ENCODE measurements at places on chromosomes 1 and 21.

GRCh38 chr1:54596756-54597155 is 26.6 kb downstream of the FAM151A start:
- no peak for DNase-seq

DNA sequence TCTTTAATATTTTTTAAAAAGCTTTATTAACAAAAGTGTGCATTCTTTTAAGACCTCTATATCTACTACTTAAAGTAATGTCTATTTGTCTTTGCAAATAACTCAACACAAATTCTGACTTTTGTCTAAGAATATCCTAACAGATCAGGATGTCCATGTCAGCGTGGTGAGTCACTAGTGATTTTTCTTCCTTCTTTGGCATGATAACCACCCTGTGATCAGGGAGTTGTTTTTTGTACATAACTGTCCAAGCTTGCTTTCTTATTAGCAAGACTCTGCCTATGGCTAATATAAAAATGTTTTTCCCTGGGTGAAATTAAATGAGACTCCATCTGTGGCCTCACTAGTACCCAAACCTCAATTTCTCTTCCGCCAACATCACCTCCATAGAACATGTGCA is 688.9 kb upstream of the ADGRL2 start:
- no peak for DNase-seq

DNA sequence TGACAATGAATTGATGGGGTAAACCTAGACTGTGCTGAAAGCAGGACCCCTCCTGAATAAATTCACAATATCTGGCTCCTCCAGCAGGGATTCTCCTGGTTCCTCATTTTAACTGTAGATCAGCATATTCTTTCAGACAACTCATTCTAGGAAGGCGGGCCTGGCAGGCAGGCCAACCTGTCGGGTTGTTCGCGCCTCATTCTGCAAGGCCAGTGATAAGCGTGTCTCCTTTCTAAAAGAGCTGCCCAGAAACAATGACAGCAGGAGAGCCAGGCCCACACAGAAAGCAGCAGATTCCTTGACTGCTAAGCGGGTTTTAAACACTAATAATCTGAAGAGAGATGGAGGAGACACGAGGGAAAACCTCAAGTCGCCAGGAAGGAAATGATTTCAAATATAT is 70.0 kb downstream of the NTPCR start:
- no peak for DNase-seq

DNA sequence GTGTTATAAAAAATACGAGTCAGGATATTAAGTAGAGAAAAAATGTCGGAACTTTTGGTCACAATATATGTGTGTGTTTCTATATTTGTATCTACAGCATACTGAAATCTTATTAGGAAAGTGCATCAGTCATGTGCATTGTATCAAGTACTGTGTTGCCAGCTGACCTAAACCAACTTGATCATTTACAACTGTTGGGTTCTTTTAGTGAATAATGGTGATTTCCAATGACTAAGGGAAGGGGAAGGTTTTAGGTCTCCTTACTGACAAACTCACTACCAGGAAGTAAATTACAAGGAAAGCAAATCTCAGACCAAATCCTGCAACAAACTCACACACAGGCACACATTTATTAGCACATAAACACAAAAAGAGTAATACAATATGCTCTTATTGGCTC is 142.7 kb downstream of the TSEN15 start:
- DNase-seq = no peak

GRCh38 chr1:229835226-229835625 is 209.2 kb downstream of the URB2 start:
- no peak for DNase-seq

GRCh38 chr1:26370591-26371382 is 1.8 kb downstream of the ZNF683 start:
- DNase-seq = no peak

DNA sequence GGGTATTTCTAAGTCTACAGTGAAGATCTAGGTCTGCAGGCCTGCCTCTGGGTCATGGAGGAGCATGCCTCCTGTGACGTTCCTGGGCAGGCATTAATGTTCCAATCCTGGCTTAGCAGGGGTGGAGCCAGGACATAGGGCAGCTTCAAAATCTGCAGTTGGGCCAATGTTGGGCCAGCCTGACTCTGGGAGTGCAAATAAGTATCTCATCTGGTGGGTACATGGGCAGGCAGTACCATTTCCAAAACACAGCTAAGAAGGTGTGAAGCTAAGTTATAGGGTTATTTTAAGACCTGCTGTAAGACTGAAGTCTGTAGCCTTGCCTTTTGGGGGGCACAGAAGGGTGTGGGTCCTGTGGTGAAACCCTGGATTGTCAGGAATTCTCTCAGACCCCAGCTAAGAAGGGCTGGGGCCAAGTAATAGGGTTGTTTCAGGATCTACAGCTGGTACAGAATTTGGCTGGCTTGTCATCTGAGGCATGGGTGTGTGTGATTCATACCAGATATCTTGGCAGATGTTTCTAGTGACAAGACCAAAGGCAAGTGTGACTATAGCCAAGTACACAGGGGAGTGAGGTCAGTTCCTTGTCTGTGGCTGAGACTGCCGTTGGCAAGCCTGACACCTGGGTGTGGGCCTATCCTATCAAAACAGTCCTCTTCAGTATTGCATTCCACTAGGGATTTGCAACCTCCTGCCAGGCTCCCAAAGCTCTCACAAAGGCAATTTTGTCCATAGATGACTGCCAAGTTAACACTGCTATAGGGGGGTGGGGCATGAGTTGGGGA is 468.7 kb upstream of the B3GALT2 start:
- no peak for DNase-seq

DNA sequence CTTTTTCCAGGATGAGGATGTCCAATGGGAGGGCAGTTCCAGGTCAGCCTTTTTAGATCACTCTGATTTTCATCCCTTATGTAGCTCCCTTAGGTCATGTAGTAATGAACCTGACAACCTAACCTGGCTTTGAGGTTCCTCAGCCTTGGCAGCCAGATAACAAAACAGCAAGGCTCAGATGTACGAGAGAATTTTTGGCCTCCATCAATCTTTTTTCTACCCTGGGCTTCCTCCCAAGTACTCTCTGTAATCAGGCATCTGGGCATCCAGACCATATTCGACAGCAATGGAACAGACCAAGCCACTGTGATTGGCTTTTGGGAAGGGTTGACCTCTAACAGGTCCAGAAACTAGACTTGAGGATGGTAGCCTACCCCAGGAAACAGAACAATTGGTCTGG is 38.6 kb downstream of the KCNH1 start:
- no peak for DNase-seq

DNA sequence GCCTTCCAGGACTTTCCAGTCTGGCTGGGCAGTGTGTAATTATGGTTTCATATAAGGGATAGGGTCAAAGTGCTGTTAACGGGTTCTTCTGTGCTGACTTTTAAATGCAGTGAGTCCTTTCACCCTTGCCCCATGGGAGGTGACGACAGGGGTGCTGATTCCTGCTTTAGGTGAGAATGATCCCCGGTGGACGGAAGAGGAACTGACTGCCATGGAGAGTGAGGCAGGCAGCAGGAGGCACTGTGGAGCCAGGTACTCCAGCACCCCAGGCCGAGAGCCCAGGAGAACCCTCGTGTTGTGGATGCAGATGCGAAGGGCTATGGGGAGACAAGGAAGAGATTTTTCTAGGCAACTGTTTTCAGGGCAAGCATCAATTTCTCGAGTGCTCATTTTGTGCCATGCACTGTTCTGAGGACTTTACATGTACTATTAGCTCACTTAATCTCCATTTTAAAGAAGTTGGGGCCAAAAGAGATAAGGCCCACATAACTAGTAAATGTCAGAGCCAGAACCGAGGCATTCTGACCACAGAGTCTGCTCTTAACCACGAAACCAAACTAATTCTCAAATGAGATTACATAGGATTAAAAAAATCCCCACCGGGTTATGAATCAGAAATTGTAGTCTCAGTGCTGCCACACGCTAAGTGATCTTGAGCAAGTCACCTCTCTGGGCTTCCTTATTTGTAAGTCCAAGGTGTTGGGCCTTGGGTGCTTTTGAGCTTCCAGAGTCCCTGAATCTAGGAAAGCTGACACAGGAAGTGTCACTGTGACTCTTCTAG is 28.2 kb downstream of the STPG1 start:
- DNase-seq = no peak

GRCh38 chr1:181743878-181744312 is 260.6 kb downstream of the CACNA1E start:
- DNase-seq = no peak

DNA sequence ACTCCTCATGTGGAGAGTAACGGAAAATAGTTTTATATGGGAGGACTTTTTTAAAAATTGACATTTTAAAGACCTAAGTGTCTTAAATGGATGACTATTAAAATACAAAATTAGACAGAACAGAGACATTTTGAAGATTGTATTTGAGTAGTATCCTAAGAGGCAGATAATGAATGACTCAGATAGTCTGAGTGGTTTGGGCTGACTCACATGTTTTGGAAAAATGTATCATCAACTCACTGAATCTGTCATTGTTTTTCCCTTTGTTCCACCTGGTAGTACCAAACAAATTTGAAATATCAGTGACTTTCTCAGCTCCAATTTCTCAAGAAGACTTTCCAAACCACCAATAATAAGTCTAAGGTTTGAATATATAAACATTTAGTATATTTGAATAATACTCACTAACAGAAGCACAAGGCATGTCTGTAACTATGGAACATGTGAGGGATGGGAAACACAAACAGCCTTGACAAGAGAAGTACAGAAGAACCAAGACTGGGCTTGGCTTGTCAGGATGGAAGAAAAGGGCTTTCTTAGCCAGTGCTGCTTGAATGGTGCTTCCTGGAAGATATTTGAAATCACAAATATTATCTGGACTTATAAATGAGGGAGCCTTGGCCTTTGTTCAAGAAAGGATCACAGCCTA is 90.6 kb downstream of the SGIP1 start:
- DNase-seq = no peak

- DNase-seq = no peak
These were observed 151.5 kb downstream of the ST6GALNAC5 start for GRCh38 chr1:77018761-77019160.

DNA sequence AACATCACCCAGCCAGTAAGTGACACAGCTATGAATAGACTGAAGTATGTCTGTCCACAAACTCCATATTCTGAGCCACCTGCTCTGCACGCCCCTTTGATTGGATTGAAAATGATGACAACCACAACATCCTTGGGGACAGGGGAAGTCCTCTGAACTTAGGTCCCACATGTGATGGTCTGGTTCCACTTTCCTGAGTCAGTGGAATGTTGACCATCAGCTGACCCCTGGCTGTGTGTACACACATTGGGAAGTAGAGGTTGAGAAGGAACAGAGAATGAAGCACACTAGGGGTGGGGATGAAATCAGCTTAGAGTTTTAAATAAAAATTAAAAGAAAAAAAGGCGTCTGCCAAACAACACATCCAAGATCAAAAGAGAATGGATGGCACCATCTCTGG is 8.0 kb upstream of the DISP3 start:
- no peak for DNase-seq

- DNase-seq = no peak
These were observed 54.6 kb downstream of the SPSB1 start for GRCh38 chr1:9347095-9347850.

- DNase-seq = no peak
These were observed 179.3 kb upstream of the PLXNA2 start for GRCh38 chr1:208423526-208423925.

DNA sequence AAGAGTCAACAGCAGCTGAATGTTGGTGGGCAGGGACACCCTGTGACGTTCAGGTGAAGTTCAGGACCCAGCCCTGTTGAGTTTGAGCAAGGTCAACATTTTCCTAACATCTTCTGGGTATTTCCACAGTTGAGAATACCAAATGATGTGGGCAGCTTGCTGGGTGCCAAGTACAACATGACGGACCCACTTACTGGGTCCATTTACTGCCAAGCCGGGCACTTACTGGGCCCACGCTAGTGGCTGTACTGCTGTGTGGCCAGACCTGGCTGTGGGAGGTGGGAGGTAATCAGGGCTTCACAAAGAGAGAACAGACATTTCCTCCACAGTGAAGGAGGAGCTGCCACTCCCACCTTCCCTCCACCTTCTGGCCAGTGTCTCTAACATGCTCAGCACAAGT is 99.2 kb downstream of the PSMG1 start:
- no peak for DNase-seq

- DNase-seq = no peak
These were observed 3.1 kb downstream of the ACAP3 start for GRCh38 chr1:1304331-1305299.

- DNase-seq = no peak
These were observed 14.7 kb upstream of the PTP4A2 start for GRCh38 chr1:31952825-31953220.

DNA sequence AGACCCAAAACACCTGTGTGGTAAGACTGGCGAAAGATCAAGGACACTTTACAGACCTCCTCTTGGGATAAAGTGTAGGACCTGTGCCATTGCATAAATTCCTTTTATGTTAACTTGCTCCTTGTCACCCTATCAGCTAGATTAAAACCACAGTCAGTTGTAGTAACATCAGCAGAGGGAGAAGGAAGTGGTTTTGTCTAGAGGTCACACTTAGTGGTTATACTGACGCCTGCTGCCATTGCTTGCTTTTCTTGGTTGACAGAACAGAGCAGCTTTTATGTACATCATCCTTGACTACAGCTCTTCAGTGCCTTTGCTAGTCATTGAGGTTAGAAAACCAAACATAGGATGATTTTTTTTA is 101.4 kb downstream of the PBX1 start:
- no peak for DNase-seq

DNA sequence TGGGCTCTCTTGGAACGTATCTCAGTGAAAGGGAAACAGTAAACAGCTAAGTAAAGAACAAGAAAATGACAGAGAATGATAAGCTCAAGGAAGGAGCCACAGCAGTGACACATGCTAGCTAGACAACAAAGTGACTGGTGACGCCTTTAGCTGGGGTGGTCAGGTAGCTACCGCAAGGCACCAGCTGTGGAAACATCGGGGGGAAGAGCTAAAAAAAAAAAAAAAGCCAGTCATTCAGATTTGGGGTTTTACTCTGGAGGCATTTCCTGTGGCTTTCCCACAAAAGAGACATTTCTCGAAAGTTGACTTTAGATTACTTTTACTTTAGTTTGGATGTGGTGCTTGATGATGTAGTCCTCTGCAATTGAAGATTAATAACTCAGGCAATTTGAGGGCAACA is 2.1 kb downstream of the FHAD1 start:
- no peak for DNase-seq

DNA sequence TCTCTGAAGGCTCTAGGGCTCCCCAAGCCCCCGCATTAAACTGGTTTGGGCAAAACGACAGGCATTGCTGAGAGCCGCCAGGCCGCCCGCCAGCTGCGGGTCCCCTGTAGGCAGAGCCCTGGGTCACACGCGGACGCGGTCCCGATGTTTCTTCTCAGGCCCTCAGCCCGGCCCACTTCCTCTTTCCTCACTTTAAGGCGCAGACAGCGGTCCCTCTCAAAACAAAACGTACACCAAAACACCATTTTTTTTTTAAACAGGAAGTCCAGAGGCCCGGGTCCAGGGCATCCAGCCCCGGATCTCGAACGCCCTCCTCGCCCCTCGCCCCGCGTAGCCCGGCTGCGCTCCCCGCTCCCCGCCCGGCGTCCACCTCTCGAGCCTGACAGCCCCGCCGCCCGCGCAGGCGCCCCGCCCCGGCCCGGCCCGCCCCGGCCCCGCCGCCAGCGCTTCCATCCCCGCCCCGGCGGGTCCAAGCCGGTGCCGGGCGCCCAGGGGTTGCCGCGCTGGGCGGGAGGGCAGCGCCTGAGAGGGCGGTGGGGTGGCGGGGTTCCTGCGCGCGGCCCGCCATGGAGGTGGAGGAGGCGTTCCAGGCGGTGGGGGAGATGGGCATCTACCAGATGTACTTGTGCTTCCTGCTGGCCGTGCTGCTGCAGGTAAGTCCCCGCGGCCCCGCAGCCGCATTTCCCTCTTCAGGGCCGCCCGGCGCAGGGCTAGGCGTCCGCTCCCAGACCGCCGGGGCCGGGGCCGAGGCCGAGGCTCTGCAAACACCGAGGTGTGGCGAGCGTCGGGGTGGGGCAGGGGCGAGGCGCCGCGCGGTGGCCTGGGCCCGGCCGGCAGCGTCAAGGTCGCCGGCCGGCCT is at the start of gene SLC22A15:
Gene SLC22A15, plus strand, starts transcription at position 452 of the 859 bp plus-strand sequence. Its CDS starts 115 bp downstream, at position 567.
- no peak for DNase-seq
